CD8-positive, alpha-beta memory T cell (primary cell): ENCODE measurements at places on chromosomes 2 and 18.
A peak's percentile ranks its signal among the peaks of the same experiment; 100 is the strongest.

GRCh38 chr18:59345556-59345955 lies 13.5 kb downstream of the LMAN1 start:
- DNase-seq, result no peak

GRCh38 chr18:5806860-5807259 lies 88.5 kb downstream of the TMEM200C start:
- no peak for DNase-seq

DNA sequence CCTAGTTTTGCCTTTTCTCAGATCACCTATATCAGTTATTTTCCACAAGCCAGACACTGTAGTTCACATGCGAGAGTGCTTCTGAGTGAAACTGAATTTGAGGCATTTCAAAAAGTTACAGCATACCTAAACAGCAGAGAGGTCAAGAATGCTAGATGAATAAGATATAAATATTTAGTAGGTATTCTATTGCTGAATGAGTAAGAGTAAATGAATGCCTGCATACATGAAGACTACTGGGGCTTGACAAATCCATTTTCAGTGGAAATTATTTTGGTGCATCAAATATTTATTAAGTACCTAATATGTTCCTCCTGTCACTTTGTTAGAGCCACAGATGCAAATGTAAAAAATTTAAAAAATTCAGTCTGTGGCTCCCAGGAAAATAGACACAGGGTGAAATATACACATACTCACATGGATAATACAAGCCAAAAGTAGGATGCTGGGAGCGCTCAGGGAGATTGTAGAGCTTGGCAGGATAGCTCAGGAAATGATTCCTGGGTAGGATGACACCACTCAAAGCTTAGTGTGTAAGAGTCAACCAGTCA lies 27.6 kb upstream of the CDC42EP3 start:
- DNase-seq, result no peak

GRCh38 chr2:206084439-206084869 lies 1.5 kb downstream of the INO80D start:
- peak; percentile 28 for DNase-seq

GRCh38 chr2:218273908-218274249 lies 3.6 kb downstream of the PNKD start:
- no peak for DNase-seq

GRCh38 chr2:128717758-128718710 lies 399.4 kb upstream of the HS6ST1 start:
- DNase-seq, result no peak

DNA sequence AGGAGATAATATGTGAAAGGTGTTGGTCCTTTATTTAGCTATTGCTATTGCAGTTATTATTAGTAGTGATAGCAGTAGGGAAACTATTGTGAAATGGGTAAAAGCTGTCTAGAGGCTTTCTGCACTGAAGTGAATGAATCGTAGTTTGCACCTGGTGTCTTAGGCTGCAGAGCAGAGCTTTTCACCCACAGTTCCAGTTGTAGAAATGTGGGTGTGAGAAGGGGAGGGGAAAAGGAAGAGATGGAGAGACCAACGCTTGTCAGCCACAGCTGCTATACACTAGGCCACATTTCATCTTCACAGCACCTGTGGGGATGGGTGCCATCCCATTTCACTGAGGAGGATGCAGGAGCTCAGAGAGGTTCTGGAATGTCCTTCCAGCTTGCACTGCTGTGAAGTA lies 50.0 kb downstream of the TRPM8 start:
- no peak for DNase-seq

GRCh38 chr18:42113529-42114191 lies 158.6 kb downstream of the PIK3C3 start:
- no peak for DNase-seq

GRCh38 chr2:28296904-28297303 lies 95.8 kb upstream of the FOSL2 start:
- DNase-seq, result no peak

DNA sequence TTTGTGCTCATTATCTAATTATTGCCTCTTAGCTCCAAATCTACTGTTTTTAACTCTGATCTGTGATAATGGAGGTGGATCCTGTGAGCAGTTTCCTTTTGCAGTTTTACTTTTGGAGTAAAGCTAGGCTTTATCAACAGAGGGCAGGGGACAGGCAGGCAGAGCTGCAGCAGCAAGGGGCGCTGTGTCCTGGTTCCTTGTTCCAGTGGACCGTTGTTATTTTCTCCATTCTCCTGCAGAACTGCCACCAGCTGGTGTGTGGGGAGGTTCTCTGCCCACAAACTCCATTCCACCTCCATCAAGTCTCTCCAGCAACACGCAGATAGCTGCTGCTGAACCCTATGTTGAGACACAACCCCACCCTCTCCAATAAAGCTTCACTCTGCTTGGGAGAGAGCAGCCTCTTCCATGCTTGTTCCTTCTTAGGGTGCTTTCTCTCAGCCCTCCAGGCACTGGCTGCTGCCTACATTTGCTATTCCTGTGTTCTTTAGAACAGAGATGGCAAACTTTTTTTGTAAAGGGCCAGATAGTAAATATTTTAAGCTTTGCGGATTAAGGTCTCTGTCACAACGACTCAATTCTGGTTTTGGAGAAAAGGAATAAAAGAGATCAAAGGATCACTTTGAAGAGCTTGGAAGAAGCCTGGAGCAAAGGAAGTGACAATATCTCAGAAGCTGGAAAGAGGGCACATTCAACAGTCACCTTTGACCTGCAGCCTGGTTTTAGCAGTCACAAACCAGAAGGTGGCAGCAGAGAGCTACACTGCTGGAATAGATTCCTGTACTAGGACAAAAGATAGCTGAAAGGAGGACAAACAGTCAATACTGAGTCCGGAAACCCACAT lies 208.8 kb downstream of the CCDC178 start:
- DNase-seq, result no peak

DNA sequence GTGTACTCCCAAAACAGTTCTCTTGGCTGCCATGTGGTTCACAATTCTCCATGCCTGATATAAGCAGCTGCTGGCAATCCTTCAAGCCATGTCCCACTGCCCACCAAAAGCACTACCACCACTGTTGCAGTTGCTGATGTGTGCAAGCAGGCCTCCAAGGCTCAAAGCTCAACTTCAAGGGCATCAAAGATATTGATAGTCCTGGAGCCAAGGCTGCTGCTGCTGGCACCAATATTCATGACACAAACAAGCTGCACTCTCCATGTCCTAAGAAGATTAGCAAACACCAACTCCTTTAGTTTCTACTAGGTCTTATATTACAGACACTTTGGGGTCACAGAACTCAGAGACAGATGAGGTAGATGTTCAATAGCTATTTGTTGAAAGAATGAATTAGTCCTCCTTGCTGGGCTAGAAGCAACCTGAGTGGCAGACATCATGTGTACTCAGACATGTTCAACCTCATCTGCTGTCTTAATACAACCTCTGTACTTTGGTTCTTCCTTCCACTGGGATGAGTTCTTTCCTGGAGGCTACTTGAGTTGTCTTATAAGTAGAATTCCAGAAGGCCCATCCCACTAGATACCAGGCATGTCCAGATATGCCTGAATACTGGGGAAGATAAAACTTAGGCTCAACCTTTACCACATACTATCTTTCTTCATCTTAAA lies 104.5 kb upstream of the UGP2 start:
- DNase-seq, result no peak

DNA sequence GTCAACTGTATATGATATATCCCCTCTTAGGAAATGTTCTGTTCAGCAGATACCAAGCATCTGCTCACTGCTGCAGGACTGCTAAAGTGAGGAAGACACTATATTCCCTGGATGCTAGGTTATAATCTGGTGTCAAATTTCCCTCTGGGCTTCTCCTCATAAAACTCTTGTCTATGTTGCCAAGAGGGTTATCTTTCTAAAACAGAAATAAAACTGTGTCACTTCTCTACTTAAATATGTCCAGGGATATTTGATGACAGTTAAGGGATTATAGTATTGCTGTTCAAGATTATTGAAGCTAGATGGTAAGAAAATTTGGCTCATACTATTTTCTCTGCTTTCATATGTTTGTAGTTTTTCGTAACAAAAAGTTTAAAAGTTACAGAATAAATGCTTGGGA lies 30.5 kb upstream of the SNRNP27 start:
- no peak for DNase-seq
